T-helper 1 cell treated with Interleukin-12 subunit alpha and Interleukin-12 subunit beta and Interleukin-4 antibody, amounts not matched to agents 30 ng/mL and 1 ng/mL, for 36 hours (primary cell): ENCODE measurements at places on chromosomes 4 and X. TPM values are rescaled to one million over a fixed set of nuclear protein-coding genes. Genes with fewer than 3 reads are reported as not detected.

LRRC66 gene
- 0.27 TPM in 2 replicates for total RNA-seq

FOXP3 gene
- 19.9 and 20.4 TPM in 2 replicates for total RNA-seq

GPM6B gene
- not detected in 2 replicates for total RNA-seq

TNIP3 gene
- total RNA-seq = 3.0 and 3.4 TPM in 2 replicates

ASB5 gene
- not detected in 2 replicates for total RNA-seq

MAGED4 gene
- not detected in 2 replicates for total RNA-seq

PNMA3 gene
- 2.4 and 2.7 TPM in 2 replicates for total RNA-seq

H2BW2 gene
- total RNA-seq = not detected in 2 replicates

CT45A3 gene
- total RNA-seq = not detected in 2 replicates

GASK1B gene
- total RNA-seq = not detected in 2 replicates

NAA11 gene
- total RNA-seq = not detected in 2 replicates

CFP gene
- total RNA-seq = 25.2 and 26.9 TPM in 2 replicates

PSAPL1 gene
- not detected in 2 replicates for total RNA-seq

WWC2 gene
- total RNA-seq = 0.27 and 0.32 TPM in 2 replicates

GRIA3 gene
- total RNA-seq = not detected in 2 replicates

GAGE12H gene
- not detected in 2 replicates for total RNA-seq

ITGB1BP2 gene
- 5.3 and 6.2 TPM in 2 replicates for total RNA-seq

VCX gene
- not detected in 2 replicates for total RNA-seq

PCYT1B gene
- 0.10 and 0.20 TPM in 2 replicates for total RNA-seq

ATP2B3 gene
- total RNA-seq = 0.07 and 0.12 TPM in 2 replicates

SPANXC gene
- total RNA-seq = not detected in 2 replicates

DNAAF6 gene
- total RNA-seq = not detected in 2 replicates

AVPR2 gene
- not detected in 2 replicates for total RNA-seq

SPINK2 gene
- total RNA-seq = 0.37 TPM in 1 of 2 replicates, not detected in the other

MGARP gene
- not detected in 2 replicates for total RNA-seq

SETD7 gene
- 8.7 and 9.9 TPM in 2 replicates for total RNA-seq

DDIT4L gene
- 2.0 and 2.4 TPM in 2 replicates for total RNA-seq

TMEM47 gene
- not detected in 2 replicates for total RNA-seq

RNF175 gene
- total RNA-seq = not detected in 2 replicates

PAGE5 gene
- total RNA-seq = not detected in 2 replicates

L1CAM gene
- 8.0 and 9.7 TPM in 2 replicates for total RNA-seq

CENPVL1 gene
- not detected in 2 replicates for total RNA-seq

MXRA5 gene
- total RNA-seq = not detected in 2 replicates

STOX2 gene
- 0.12 TPM in 1 of 2 replicates, not detected in the other for total RNA-seq

FAM236D gene
- total RNA-seq = not detected in 2 replicates

MAGEE1 gene
- 1.9 and 2.0 TPM in 2 replicates for total RNA-seq

CENPE gene
- 35.3 and 40.5 TPM in 2 replicates for total RNA-seq

FATE1 gene
- not detected in 2 replicates for total RNA-seq

FAT1 gene
- total RNA-seq = 0.17 and 0.29 TPM in 2 replicates

ZFP92 gene
- total RNA-seq = 2.5 TPM in 2 replicates

SPON2 gene
- total RNA-seq = 14.0 and 16.5 TPM in 2 replicates

MMAA gene
- 14.0 and 17.5 TPM in 2 replicates for total RNA-seq
